Pulmonary artery endothelial cell (primary cell): ENCODE measurements at places on chromosomes 3 and 15. TPM values are rescaled to one million over a fixed set of nuclear protein-coding genes. Genes with fewer than 3 reads are reported as not detected.

The DPH3 gene
- total RNA-seq: 17.7 and 22.7 TPM in 2 replicates

The GASK1A gene
- under 0.01 and 0.04 TPM in 2 replicates for total RNA-seq

The ATP13A5 gene
- total RNA-seq: not detected in 2 replicates

The GPR160 gene
- 2.2 and 2.6 TPM in 2 replicates for total RNA-seq

The EOMES gene
- total RNA-seq: not detected in 2 replicates

The ALDH1A3 gene
- 26.7 and 52.1 TPM in 2 replicates for total RNA-seq

The GPR62 gene
- total RNA-seq: 0.07 TPM in 2 replicates

The FEZF2 gene
- not detected in 2 replicates for total RNA-seq

The STOML1 gene
- 9.1 and 14.8 TPM in 2 replicates for total RNA-seq

The CHCHD4 gene
- total RNA-seq: 17.9 and 20.4 TPM in 2 replicates

The MUC4 gene
- not detected in 2 replicates for total RNA-seq

The SLC15A2 gene
- 0.07 and 0.28 TPM in 2 replicates for total RNA-seq
